Foreskin fibroblast (primary cell): ENCODE measurements at places on chromosomes 1 and 21.
A peak's percentile ranks its signal among the peaks of the same experiment; 100 is the strongest.

DNA sequence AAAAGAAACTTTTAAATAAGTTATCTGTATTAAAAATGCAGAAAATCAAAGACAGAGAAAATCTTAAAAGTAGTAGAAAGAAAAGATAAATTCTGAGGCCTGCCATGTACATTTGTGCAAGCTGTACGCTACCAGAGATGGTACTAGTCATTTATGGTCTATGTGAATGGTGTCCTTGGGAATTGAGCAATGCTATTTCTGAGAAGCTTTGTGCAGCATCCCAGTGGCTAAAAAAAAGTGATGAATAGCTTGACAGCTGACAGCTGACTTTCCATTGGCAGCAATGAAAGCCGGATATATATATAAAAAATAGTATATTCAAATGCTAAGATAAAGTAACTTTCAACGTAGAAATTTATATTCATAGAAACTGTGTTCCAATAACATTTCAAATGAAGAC, 58.8 kb upstream of the KCTD3 start:
- DNase-seq, result no peak

- DNase-seq, result no peak
These were observed 754.6 kb downstream of the MRPL39 start for GRCh38 chr21:24852610-24853195.

GRCh38 chr1:63320022-63320721, 2.2 kb upstream of the FOXD3 start:
- DNase-seq, result no peak

GRCh38 chr1:6094801-6095505, 49.3 kb downstream of the KCNAB2 start:
- no peak for DNase-seq

- no peak for DNase-seq
These were observed 1.3 kb upstream of the ZNF678 start for GRCh38 chr1:227562037-227562436.

- DNase-seq, result no peak
These were observed 9.0 kb downstream of the MGST3 start for GRCh38 chr1:165639821-165640623.

DNA sequence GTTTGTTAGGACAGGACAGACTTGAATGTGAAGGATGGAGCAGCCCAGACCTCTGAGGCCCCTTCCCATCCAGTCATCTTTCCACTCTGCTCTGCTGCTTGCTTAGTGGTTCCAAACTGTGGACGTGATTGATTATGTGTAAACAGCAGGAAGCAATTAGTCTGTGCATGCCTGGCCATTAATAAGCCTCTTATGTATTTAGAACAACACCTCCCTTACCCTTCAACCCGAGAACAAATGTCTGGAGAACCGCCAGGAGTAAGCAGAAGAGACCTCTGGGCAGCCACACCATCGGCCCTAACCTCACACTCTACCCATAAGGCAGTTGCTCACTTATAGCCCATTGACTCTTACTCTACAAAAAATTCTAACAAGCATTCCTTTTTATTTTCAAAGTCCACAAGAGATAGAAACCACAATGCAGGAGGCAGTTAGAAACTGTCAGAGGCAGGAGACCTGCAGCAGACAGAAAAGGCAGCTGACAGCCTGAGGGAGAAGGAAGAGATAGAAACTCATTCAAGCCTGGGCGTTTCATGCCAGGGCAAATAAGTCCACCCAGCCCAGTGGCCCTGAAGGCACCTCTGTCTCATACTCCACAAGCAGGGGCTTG, 5.8 kb upstream of the EPHA8 start:
- DNase-seq, result peak; percentile 12

GRCh38 chr1:59570524-59570923, 244.2 kb upstream of the HOOK1 start:
- no peak for DNase-seq

GRCh38 chr1:175911138-175911537, 167.7 kb upstream of the TNR start:
- DNase-seq, result no peak
